Activated T-helper 1 cell treated with Interleukin-2 at 50 U/mL for 16 hours (primary cell): ENCODE measurements at places on chromosomes 2 and 18.

- no peak for DNase-seq
Measured at GRCh38 chr18:7038330-7038851, 79.2 kb downstream of the LAMA1 start.

DNA sequence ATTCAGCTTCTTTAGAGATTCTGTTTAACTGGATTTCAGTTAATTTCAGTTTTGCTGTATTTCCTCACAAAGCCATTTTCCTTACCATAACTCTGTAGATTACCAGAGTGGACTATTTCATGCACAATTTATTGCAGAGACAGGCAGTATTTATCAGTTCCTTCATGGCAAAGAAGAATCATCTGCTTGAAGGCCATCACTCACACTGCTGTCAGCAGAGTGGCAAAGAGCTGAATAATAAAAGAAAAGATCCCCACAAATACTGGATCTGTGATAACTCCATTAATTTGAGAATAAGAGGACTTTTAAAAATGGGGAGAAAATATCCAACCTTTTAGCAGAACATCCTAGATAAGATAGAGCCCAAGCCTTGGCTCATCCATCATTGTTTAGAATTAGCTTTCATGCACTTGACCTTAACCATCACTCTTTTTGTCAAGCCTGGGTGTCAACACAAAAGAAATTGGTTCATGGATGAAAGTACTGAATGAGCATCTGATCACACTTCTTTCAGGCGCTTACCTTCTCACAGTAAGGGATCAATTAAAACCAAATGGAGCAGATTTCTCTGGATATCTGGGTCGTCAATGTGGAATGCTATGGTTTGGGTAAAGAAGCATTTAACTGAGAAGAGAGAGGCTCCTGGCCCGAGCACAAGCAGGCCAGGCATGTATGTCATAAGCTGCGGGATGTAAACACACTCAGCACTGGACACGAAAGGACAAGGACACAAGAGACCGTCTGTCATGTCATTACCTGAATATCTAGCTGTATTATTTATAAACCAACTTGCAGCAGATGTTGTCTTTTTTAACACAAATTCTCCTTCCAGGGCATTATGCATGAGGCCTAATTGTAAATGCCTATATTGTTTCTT, 376.2 kb downstream of the ZNF521 start:
- DNase-seq = no peak

DNA sequence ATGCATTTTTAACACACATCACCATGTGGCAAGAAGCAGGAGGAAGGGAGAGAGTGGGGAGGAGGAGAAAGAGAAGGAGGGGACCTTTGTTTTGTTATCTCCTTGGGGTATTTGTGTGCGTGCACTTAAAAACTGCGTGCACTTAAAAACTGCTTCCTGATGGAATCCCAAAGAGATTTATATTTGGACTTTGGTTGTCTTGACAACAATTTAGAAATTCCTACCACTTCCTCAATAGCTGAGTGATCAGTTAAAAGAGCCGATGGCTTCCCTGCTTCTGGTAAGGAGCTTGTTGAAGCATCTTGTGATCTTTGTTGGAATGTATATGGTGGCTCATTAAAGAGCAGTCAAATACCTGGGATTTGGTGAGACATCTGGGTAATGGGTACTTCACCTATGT, 4.5 kb downstream of the RAB31 start:
- DNase-seq = no peak

GRCh38 chr18:3248062-3248657, 559 bp downstream of the MYL12A start:
- no peak for DNase-seq

GRCh38 chr2:37168217-37168981, 11.6 kb upstream of the EIF2AK2 start:
- DNase-seq = no peak

- no peak for DNase-seq
Measured at GRCh38 chr2:128754246-128754724, 435.6 kb upstream of the HS6ST1 start.

DNA sequence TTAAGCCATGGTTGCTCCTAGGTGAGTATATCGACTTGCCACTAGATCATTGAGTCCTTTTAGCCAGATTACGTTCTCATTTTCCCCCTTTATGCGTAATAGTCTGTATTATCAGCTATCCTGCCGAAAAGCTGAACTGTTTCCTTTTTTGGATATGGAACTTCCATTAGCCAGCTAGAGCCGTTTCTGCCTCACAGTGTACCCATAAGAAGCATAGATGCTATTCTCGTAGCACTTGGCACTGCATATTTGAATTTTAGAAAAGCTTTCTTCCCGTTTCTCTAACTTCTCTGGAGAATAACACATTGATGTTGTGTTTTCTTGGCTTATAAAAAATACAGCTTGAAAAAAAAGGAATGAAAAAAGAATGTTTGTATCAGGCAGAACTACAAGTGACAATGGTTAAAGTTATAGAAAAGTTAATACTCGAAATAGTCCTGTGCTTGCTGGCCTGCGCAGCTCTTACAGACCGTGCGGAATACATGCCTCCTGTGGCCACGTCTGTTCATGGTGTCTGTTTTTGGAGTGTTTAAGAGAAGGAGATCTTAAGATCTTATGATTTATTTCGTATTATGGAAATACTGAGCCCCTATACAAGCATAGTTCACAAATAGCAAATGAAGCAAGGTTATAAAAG, 710 bp downstream of the DUSP19 start:
- DNase-seq = no peak

- DNase-seq = no peak
Measured at GRCh38 chr2:106868275-106868674, 17.7 kb downstream of the ST6GAL2 start.

GRCh38 chr2:69292256-69292655, 94.8 kb downstream of the GFPT1 start:
- DNase-seq = no peak

DNA sequence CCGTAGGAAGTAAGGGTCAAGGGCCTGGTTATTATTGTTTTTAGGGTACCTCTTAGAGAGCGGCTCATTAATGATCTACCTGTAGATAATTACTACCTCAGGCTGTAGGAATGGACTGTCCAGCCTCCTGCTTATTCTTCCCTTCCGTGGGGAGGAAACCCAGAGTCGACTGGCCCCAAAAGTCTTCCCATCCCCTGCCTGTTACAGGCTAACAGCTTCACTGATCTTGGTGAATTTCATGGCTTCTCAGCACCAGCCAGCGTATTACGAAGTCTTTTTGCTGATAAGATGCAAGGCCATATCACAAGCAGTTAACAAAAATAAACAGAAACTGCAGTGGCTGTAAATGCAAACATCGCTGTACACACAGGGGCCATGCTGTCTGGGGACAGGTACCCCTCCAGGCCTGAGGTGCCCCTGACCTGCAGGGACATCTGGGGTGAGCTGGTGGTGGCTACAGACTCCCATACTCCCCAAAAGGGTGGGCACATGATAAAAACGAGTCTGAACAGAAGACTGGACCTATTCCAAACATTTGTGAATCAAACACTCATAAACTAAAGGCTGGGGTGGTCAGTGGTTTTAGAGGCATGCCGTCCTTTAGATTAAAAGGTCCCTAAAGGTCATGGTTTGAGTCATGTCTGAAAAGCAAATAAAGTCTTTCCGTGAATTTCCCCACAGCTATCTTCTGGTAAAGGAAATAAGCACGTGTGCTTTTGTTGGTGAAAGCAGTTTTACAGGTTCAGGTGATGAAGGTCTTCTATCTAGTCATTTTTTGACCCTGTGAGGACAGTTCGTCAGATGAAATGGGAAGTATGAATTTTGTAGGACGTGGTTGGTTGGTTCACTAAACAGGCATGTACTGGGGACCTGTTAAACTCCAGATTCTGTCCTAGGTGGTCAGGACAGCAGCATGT, 36.7 kb downstream of the TTC39C start:
- DNase-seq = no peak

GRCh38 chr2:130828461-130828860, 8.3 kb upstream of the ARHGEF4 start:
- DNase-seq = no peak

- DNase-seq = no peak
Measured at GRCh38 chr2:174590928-174591648, 6.5 kb downstream of the WIPF1 start.

GRCh38 chr2:224801360-224801759, 85.2 kb upstream of the CCDC195 start:
- no peak for DNase-seq

DNA sequence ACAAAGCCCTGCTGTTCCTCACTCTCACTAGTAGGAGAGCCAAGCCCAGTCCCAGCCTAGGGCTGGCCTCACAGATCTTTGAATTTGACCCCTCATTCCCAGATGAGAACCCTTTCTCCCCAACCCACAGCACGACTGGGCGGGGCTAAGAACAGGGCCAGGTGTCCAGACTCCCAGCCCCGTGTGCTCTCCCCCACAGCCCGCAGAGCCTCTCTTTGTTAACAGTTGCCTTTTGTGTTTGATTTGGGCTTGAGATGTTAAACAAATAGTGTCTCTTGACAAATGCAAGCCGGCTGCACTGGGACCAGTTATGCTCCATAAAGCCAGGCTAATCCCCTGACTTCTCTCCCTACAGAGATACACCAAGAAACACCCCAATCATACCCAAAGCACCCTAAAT, 4.7 kb upstream of the KCNK3 start:
- no peak for DNase-seq

DNA sequence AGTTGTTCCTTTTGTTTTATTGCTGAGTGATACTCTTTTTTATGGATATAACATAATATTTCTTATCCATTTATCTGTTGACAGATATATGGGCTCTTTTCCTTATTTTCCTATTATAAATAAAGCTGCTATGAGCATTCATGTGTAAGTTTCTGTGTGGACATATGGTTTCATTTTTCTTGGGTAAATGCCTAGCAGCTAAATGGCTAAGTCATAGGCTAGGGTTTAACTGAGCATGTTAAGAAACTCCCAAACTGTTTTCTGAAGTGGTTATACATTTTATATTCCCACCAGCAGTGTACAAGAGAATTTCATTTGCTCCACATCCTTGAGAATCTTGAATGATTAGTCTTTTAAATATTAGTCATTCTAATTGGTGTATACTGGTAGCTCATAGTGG, 786.6 kb upstream of the CDH2 start:
- no peak for DNase-seq

DNA sequence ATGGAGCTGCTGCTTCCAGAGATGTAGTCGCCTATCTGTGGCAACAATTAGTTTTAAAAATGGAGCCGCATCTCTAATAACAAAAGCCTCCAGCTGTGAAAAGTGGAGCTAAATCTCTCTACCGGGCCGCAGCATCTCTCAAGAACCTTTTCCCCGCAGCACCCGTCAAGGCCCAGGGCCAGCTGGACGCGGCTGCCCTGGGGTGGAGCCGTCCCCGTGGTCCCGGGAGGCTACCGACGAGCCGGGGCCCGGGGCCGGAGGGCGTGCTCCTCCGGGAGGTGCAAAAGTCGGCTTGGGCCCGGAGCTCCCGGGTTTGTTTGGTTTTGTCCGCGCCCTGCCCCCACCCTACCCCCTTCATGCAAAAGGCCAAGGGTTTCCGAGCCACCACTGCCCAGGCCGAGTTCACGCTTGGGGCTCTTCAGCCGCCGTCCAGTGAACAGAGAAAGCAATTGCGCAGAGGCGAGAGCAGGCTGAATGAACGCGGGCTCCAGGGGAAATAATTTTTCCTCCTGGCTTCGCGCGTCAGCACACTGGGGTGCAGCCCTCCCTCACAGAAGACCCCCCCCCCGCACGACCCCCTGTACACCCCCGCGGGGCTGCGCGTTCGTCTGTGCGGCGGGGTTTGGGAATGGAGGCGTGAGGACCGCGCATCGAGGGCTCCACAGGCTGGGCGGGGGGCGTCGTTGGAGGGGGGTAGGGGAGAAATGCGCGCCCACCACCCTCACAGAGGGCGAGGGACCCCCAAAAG, 557 bp upstream of the GREB1L start:
- DNase-seq = no peak

DNA sequence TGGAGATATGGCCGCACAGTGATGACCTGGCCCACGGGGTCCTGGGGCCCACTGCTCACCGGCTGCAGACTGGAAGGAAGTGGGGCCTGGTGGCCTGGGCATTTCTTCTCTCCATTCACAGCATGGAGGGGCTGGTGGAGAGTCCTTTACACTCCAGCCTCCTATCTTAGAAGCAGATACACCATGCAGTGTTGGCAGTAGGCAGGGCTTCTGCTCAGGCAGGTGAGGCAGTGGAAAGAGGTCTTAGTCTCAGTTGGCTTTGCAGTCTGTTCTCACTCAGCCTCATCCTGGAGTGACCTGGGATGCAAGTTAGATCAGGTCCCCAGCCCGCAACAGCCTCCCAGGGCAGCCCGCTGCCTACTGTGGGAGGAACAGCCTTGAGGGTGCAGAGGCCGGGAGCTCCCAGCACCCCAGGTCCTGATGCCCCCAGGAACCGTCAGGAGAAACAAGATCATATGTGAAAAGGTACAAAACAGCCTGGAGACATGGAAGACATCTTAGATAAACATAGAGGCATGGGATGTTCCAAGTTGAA, 45.8 kb upstream of the OTOS start:
- no peak for DNase-seq

DNA sequence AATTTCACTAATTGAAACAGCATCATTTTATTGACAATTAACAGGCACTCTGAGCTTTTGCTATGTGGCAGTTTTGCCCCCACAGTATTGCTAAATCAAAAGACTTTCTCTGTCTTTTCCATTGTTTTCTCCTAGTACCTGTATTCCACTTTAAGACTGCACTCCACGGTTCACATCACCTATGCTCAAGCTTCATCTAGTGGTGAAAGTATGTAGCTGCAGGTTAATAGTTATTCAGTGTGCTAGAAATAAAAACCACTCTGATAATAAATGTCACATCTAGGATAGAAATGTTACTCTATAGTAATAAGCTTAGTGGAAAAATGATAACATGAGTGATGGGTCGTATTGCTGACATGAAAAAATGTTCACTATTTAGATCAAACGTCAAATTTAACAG, 24.6 kb downstream of the ARL6IP6 start:
- DNase-seq = no peak

DNA sequence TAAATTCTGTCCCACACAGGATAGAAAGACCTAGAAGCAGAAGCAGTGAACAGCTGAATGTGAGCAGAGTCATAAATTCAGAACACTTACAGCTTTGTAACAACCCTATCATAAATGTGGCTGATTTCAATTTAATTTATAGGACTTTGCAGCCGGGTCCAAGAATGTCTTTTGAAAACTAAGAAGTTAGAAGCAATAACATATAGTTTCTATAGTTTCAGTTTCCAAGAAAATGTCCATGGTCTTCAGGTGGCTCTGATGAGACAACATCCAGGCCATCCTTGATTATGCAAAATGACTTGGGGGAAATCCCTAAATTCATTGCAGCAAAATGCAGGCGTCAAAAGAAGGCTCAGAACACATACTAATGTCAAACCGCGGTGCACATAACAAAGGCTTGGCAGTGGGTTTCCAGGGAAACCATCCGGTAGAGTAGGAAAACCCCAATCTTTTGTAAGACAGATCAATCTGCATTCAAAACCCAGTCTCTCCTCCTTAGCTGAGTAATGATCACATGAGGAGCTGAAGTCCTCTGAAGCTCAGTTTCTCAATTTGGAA, 442.2 kb upstream of the ID2 start:
- DNase-seq = no peak

- DNase-seq = no peak
Measured at GRCh38 chr2:143716522-143716921, 587.3 kb downstream of the ARHGAP15 start.
